ENCODE measurements at places on chromosomes 5 and 9. TPM values are rescaled to one million over a fixed set of nuclear protein-coding genes. Genes with fewer than 3 reads are reported as not detected.

The SV2C gene
- total RNA-seq: 0.26 TPM

The SPATA31A3 gene
- total RNA-seq: not detected

The OR1J2 gene
- not detected for total RNA-seq

The EGFL7 gene
- 1.1 TPM for total RNA-seq

The DMRT3 gene
- total RNA-seq: not detected

The STPG3 gene
- total RNA-seq: not detected

GRCh38 chr5:169415948-169416347 lies 115.0 kb upstream of the SLIT3 start:
- no peak for DNase-seq
- no peaks in the 10 kb centered on the region for H3K36me3 ChIP-seq
- no peak overlapping the region for H3K27ac ChIP-seq

DNA sequence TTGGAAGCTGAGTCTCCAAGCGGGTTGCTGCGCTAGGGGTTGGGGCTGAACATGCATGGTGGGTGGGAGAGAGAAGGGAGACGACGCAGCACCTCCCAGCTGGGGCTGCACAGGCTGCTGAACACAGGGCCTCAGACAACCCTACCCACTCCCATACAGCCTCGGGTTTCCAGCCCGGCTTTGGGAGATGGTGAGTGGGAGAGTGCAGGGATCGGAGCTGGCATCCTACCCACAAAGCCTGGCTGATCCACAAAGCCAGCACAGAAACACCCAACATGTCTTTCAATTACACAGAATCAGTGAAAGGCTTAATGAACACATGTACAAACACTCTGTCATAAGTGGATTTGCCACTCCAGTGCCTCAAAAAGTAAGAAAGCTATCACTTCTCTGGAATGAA lies 64.8 kb downstream of the NSG2 start:
- no peaks in the 10 kb centered on the region for H3K36me3 ChIP-seq
- H3K4me3 ChIP-seq: no peak overlapping the region
- no peak overlapping the region for H3K27ac ChIP-seq
- H3K27me3 ChIP-seq: no peaks in the 10 kb centered on the region
- H3K4me1 ChIP-seq: no peaks in the 10 kb centered on the region
- no peak for DNase-seq

DNA sequence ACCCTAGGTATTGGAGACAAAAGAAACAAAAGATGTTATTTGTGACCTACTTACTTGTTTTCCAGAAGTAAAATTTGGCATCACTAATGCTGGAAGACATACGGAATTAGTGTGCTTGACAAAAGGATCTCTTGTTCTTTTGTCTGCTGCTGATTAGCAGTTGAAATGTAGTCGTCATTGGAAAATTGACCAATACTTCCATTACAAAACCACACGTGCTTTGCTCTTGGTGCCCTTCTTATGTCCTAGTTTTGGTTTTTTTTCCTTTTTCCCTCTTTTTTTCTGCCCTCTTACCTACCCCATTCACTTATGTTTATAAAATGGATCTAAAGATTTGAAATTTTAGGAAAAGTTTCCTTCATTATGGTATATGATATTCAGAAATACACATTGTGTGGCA lies 197.4 kb downstream of the FER start:
- DNase-seq: no peak
- no peak overlapping the region for H3K27ac ChIP-seq
- H3K4me3 ChIP-seq: no peak overlapping the region
- H3K4me1 ChIP-seq: no peaks in the 10 kb centered on the region
- H3K36me3 ChIP-seq: no peaks in the 10 kb centered on the region
- no peaks in the 10 kb centered on the region for H3K27me3 ChIP-seq

- DNase-seq: no peak
- no peaks in the 10 kb centered on the region for H3K27me3 ChIP-seq
- H3K4me1 ChIP-seq: peaks cover 1% of the 10 kb centered on the region
Measured at GRCh38 chr9:5957166-5957565, 58.3 kb downstream of the RANBP6 start.

- no peaks in the 10 kb centered on the region for H3K4me1 ChIP-seq
- H3K4me3 ChIP-seq: no peak overlapping the region
- no peaks in the 10 kb centered on the region for H3K36me3 ChIP-seq
- H3K27me3 ChIP-seq: peaks cover 9% of the 10 kb centered on the region
- no peak overlapping the region for H3K27ac ChIP-seq
Measured at GRCh38 chr5:137218896-137219295, 280.2 kb downstream of the SPOCK1 start.

GRCh38 chr5:41793141-41793770 lies 77.0 kb downstream of the OXCT1 start:
- peaks cover 14% of the 10 kb centered on the region for H3K4me1 ChIP-seq
- H3K36me3 ChIP-seq: peaks cover 40% of the 10 kb centered on the region
- no peak overlapping the region for H3K4me3 ChIP-seq
- no peak overlapping the region for H3K27ac ChIP-seq
- no peak for DNase-seq

DNA sequence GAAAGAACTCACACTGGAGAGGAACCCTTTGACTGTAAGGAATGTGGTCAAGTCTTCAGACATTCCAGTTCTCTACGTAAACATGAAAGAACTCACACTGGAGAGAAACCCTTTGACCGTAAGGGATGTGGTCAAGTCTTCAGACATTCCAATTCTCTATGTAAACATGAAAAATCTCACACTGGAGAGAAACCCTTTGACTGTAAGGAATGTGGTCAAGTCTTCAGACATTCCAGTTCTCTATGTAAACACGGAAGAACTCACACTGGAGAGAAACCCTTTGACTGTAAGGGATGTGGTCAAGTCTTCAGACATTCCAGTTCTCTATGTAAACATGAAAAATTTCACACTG lies 32.6 kb downstream of the MAPK9 start:
- H3K4me1 ChIP-seq: no peaks in the 10 kb centered on the region
- no peaks in the 10 kb centered on the region for H3K27me3 ChIP-seq
- peaks cover 84% of the 10 kb centered on the region for H3K36me3 ChIP-seq

DNA sequence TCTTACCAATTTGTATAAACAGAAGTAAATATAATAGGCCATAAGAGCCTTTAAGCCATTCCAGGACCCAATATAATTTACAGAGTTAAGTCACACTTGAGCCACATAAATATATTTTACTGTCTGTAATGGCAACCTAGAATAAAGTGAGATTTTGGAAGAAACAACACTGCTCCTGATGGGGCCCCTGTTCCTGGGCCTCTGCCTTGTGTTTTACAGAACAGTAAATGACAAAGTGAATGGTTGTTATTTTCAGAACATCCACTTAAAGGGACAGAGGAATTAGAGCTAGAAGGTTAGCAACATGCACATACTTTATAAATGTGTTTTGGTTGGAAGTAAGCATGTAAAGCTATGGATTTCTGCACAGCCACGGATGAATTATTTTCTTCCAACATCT lies 3.6 kb downstream of the PTGER4 start:
- H3K4me1 ChIP-seq: peaks cover 46% of the 10 kb centered on the region
- no peaks in the 10 kb centered on the region for H3K27me3 ChIP-seq
- H3K4me3 ChIP-seq: peak overlapping the region; percentile 86
- peaks cover 76% of the 10 kb centered on the region for H3K36me3 ChIP-seq
- DNase-seq: no peak

DNA sequence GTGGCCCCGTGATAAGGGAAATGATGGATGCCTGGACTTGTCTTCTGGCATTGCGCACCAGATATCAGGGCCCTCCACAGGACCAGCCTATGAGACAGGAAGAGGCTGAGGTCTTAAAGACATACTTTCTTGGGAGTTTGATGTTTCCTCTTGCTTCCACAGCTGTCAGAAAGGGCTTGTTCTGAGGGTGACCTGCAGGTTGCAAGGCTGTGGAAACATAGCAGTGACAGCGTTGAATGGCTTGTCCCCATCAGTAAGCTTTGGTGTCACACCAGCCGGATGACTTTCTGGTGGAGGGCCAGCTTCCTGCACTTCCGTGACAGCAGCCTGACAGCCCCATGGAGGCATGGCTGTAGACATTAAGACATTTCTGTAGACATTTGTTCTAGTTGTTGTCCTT lies 143.2 kb downstream of the C9orf152 start:
- peaks cover 3% of the 10 kb centered on the region for H3K4me1 ChIP-seq
- no peaks in the 10 kb centered on the region for H3K36me3 ChIP-seq
- no peaks in the 10 kb centered on the region for H3K27me3 ChIP-seq
- no peak overlapping the region for H3K4me3 ChIP-seq

DNA sequence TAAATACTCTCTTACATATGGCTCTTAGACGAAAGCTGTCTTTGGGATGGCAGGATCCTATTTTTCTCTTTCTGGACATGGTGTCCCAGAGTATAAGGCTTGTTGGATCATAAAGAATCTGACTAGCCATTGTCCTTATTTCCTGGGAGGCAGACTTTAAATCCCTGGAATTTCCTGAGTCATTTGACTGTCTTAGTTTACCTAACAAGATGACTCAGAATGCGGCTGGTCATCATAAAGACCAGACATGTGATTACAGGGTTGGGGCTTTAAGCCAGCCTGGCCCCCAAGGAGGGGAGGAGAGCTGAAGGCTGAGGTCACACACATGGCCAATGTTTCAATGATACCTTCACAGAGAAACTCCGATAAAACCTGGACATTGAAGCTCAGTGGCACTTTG lies 37.2 kb downstream of the FAM240B start:
- H3K4me1 ChIP-seq: no peaks in the 10 kb centered on the region
- DNase-seq: no peak
- H3K27ac ChIP-seq: no peak overlapping the region

DNA sequence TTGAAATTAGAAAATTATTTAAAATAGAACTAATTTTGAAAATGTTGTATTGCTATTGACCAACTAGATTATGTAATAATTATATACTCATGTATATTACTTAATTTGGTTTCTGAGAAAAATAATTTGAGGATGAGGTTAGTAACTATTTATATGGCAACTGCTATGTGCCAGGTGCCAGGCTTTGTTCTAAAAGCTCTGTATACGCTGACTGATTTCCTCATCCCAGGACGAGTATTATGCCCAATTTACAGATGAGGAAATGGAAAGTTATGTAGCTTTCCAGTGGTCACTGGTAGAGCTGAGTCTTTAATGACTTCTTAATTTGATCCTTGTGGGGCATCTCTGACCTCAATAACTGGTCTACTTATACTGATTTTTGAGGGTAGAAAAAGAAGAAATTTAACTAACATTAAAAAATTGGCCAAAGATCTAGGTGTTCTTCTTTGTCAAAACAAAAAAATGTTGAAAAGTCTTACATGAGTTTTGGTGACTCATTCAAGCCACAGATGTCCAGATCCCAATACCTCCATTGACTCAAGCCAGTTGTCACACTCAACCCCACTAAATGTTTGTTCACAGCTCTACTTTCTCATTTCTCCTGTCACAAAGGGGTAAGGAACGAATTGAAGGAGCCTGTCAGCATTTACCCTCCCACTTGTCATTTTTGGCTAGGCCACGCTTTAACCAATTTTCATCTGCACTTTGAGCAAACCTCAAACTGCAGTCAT lies 228.1 kb upstream of the MEF2C start:
- H3K27me3 ChIP-seq: no peaks in the 10 kb centered on the region
- no peak overlapping the region for H3K27ac ChIP-seq
- DNase-seq: no peak
- H3K36me3 ChIP-seq: no peaks in the 10 kb centered on the region
- no peaks in the 10 kb centered on the region for H3K4me1 ChIP-seq
- H3K4me3 ChIP-seq: no peak overlapping the region

GRCh38 chr5:2333291-2333690 lies 418.2 kb downstream of the IRX2 start:
- no peak overlapping the region for H3K4me3 ChIP-seq
- no peaks in the 10 kb centered on the region for H3K4me1 ChIP-seq
- H3K27me3 ChIP-seq: no peaks in the 10 kb centered on the region

GRCh38 chr9:114216081-114216480 lies 60.7 kb downstream of the COL27A1 start:
- no peaks in the 10 kb centered on the region for H3K36me3 ChIP-seq
- H3K27ac ChIP-seq: no peak overlapping the region
- no peaks in the 10 kb centered on the region for H3K27me3 ChIP-seq
- no peak overlapping the region for H3K4me3 ChIP-seq
- no peaks in the 10 kb centered on the region for H3K4me1 ChIP-seq

DNA sequence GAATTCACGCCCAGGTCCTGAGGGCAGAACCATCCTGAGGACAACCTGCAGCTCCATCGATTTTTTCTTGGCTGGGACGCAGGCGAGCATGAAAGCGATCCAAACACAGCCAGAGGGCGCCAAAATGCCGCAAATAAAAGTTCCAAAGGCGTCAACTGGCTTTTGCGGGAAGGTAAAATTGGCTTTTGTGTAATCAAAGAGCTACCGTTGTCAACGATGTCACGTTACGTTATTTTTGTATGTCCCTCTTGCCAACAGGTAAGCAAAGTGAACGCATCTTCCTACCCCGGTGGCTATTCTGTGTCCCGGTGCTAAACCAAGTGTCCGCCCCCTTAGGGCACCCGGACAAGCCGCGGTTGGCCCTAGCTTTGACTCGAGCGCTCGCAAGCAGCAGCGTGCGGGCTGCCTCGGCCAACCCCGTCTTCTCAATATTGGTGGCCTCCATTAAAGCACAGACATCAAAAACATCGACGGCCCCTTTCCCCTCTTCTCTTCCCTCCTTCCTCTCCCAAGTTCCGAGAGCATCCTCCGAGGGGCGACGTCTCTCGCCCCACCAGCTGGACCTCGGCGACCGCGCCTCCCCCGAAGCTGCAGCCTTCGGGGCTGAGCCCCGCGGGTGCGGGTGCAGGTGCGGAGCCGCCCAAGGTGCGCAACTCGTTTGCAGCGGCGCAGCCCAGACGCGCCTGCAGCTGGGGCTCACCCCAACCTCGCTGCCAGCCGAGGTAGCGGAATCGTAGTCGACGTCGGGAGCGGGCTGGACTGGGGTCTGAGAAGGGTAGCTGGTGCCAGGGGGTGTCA lies 1.1 kb upstream of the BASP1 start:
- no peak overlapping the region for H3K4me3 ChIP-seq
- H3K36me3 ChIP-seq: peaks cover 2% of the 10 kb centered on the region
- peak overlapping the region; percentile 57 for H3K27ac ChIP-seq

- no peaks in the 10 kb centered on the region for H3K36me3 ChIP-seq
- DNase-seq: no peak
- H3K27me3 ChIP-seq: peaks cover 18% of the 10 kb centered on the region
- H3K27ac ChIP-seq: no peak overlapping the region
- peaks cover 12% of the 10 kb centered on the region for H3K4me1 ChIP-seq
- no peak overlapping the region for H3K4me3 ChIP-seq
Measured at GRCh38 chr5:111548348-111548950, 36.1 kb upstream of the STARD4 start.

- peaks cover 40% of the 10 kb centered on the region for H3K4me1 ChIP-seq
- H3K27ac ChIP-seq: no peak overlapping the region
- no peaks in the 10 kb centered on the region for H3K27me3 ChIP-seq
Measured at GRCh38 chr5:33441241-33442177, 744 bp downstream of the TARS1 start.

GRCh38 chr5:154779105-154779504 lies 23.9 kb downstream of the LARP1 start:
- H3K27ac ChIP-seq: no peak overlapping the region
- H3K4me3 ChIP-seq: no peak overlapping the region
- DNase-seq: no peak
- H3K27me3 ChIP-seq: no peaks in the 10 kb centered on the region
- H3K36me3 ChIP-seq: peaks cover 2% of the 10 kb centered on the region
- peaks cover 51% of the 10 kb centered on the region for H3K4me1 ChIP-seq

DNA sequence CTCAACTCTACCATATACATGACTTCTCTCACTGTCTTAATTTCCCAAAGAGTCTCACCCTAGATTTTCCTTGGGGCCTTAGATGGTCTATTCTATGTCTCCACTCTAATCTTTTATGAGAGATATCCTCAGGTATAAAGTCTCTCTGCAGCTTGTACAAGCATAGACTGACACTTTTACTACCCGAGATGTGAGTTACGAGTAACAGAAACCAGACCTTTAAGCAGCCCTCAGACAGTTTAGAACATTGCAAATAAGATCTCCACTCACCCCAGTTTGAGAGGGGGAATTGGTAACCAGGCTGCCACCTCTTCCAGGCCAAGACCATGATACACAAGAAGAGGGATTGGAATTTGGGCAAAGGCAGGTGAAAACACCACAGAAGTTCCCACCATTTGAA lies 542.5 kb downstream of the TLE4 start:
- H3K4me3 ChIP-seq: no peak overlapping the region
- H3K36me3 ChIP-seq: no peaks in the 10 kb centered on the region
- H3K4me1 ChIP-seq: no peaks in the 10 kb centered on the region
- no peak overlapping the region for H3K27ac ChIP-seq
- DNase-seq: no peak
- no peaks in the 10 kb centered on the region for H3K27me3 ChIP-seq

Measured in activated CD8-positive, alpha-beta memory T cell treated with anti-CD3 and anti-CD28 coated beads, Interleukin-2, amount 10 ng/mL, durations not matched to agents 7 days and 5 days (primary cell).